ENCODE measurements at places on chromosomes 1 and 21.

- no peak overlapping the region for H3K27ac ChIP-seq
- H3K4me3 ChIP-seq, result no peak overlapping the region
- H3K4me1 ChIP-seq, result peaks cover 43% of the 10 kb centered on the region
- H3K27me3 ChIP-seq, result peaks cover 25% of the 10 kb centered on the region
- peaks cover 11% of the 10 kb centered on the region for H3K36me3 ChIP-seq
Measured at GRCh38 chr1:93605812-93606512, 75.7 kb downstream of the BCAR3 start.

DNA sequence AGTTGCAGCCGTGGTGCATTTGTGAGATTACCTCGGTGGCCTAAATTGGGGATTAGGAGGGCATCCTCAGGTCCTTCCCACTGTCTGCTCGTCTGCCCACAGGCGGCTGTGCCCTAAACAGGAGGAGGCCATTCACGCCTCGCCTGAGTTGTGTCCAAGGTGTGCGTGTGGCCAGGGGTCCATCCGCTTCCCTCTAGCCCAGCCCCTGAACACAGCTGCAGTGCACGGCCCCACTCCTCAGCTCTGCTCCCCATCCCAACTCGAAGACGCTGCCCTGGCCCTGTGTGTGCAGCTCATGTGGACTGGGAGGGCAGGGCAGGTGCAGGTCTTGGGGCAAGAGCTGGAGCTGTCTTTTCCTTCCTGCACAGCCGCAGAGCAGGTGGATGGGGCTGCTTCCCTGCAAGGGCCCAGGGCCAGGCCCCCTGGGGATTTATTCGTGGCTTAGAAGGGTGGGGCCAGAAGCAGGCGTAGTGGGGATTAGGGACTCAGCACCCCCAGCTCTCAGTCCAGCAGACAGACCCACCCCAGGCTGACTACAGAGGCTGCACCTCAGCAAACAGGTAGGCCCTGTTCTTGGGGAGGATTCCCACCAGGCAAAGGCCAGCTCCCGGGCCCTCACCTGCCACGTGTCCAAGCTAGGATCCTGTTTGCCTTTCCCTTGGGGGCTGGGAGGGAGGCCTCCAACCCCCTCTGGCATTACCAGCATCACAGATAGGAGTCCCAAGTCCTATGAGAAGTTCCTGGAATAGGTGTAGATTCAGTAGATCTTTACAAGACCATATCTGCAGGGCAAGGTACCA, 4.3 kb downstream of the GUK1 start:
- H3K4me3 ChIP-seq, result no peak overlapping the region
- DNase-seq, result no peak
- H3K36me3 ChIP-seq, result peaks cover 29% of the 10 kb centered on the region
- H3K4me1 ChIP-seq, result peaks cover 14% of the 10 kb centered on the region
- H3K27ac ChIP-seq, result no peak overlapping the region

DNA sequence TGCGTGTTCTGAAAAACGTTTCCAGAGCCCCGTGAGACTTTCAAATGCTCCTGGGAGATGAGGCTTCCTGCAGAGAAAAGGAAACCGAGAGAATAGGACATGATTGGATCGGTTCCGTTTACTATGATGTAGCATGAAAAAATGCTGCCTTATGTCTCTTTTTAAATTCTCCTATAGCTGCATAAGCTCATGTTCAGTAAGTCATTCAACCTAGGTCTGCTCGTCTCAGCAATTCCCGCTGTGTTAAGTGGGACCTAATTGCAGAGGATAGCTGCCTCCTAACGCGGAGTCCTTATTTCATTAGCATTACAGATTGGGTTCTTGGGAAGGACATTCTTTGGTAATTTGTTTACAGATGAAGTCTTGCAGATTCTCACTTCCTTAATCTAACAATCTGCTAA, 165.3 kb downstream of the GALNT2 start:
- peaks cover 19% of the 10 kb centered on the region for H3K4me1 ChIP-seq
- H3K36me3 ChIP-seq, result peaks cover 11% of the 10 kb centered on the region
- H3K4me3 ChIP-seq, result no peak overlapping the region
- DNase-seq, result no peak

DNA sequence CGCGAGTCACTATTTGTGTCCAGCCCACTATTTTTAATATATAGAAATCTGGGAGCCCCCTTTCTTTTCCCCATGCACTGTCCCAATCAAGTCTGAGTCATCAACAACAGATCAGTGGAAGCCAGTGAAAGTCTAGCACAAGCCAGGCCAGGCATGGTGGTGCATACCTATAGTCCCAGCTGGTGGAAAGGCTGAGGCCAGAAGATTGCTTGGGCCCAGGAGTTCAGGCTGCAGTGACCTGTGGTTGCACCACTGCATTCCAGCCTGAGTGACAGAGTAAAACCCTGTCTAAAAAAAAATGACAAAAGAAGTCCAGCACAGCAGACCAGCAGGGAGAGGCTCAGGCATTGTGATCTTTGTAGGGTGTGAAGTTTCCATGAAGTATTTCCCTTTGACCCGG, 9.0 kb upstream of the RPL5 start:
- no peak overlapping the region for H3K27ac ChIP-seq
- H3K4me3 ChIP-seq, result no peak overlapping the region
- peaks cover 19% of the 10 kb centered on the region for H3K27me3 ChIP-seq
- no peaks in the 10 kb centered on the region for H3K36me3 ChIP-seq

DNA sequence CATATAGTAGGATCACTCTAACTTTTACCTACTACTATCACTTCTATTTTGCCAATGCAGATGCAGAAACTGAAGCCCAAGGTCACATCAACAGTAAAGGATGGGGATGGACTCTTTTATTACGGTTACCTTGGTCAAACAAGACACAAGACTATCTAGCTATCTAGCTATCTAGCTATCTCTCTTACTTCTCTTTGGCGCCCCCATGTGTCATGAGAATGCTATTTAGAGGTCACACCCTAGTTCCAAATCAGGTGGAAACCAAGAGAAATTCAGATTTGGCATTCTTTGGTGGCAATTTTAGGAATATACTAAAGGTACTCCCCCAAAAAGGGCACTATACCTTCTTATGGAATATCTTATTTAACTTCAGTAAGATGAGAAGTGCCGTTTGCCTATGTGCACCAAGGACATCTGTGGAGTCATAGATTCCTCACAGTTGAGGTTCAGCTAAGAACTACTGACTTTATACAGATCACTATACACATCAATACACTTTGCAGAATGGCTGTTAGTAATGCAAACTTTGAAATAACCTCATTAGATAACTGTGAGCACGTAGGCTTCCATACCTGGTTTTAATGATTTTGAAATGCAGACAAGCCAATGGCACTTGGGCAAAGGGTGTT, 6.7 kb downstream of the ZNF648 start:
- H3K27ac ChIP-seq, result no peak overlapping the region
- peaks cover 26% of the 10 kb centered on the region for H3K4me1 ChIP-seq
- peaks cover 24% of the 10 kb centered on the region for H3K27me3 ChIP-seq
- no peak overlapping the region for H3K4me3 ChIP-seq
- H3K36me3 ChIP-seq, result no peaks in the 10 kb centered on the region
- peak; percentile 30 for DNase-seq

GRCh38 chr1:98369463-98369862, 292.1 kb upstream of the SNX7 start:
- no peak for DNase-seq
- no peaks in the 10 kb centered on the region for H3K36me3 ChIP-seq
- H3K4me1 ChIP-seq, result peaks cover 7% of the 10 kb centered on the region
- H3K4me3 ChIP-seq, result no peak overlapping the region

- H3K4me1 ChIP-seq, result no peaks in the 10 kb centered on the region
- H3K4me3 ChIP-seq, result no peak overlapping the region
- H3K27ac ChIP-seq, result no peak overlapping the region
- H3K27me3 ChIP-seq, result peaks cover 36% of the 10 kb centered on the region
Measured at GRCh38 chr1:162139211-162139610, 69.7 kb downstream of the NOS1AP start.

GRCh38 chr1:22444856-22445255, 6.8 kb upstream of the ZBTB40 start:
- H3K4me1 ChIP-seq, result no peaks in the 10 kb centered on the region
- no peak for DNase-seq
- no peak overlapping the region for H3K27ac ChIP-seq
- H3K4me3 ChIP-seq, result no peak overlapping the region

DNA sequence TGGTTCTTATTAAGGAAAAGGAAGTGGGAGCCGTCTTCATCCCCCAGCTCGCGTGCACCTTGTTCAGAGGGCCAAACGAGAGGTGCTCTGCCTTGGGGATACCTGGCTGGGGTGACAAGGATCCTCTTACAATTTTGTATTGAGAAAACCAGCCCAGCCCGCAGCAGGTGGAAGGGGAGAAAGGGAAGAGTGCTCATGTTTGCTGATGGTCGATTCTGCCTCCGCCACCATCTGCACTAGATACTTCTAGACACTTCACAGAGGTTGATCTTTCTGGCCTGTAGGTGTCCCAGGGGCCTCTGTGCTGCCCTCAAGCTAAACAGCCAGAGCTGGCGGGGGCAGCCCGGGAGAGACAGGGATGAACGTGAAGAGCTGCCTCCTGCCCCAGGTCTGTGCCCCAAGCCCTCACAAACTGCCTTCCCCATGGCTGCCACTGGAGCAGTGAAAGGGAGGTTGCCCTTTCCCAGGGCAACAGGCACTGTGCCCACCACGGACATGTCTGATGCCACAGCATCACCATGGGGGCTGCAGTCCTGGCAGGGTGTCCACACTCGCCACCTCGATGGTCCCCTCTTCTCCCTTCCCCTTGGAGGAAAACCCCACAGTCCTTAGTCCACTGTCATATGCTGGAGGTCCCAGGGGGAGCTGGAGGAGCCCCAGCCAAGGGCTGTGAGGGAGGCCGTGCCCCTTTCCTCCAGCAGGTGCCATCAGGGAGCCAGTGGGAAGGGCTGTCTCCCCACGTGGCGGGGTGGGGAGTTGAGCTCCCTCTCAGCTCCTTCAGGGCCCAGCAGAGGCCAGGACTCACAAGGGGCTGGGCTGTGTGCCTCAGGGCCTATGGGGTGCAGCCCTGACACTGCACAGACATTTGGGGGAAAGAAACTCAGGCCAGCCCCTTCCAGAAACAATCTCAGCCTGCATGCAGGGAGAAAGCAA, 8.1 kb downstream of the ADPRS start:
- H3K4me1 ChIP-seq, result peaks cover 3% of the 10 kb centered on the region
- H3K36me3 ChIP-seq, result peaks cover 32% of the 10 kb centered on the region
- DNase-seq, result no peak
- no peak overlapping the region for H3K4me3 ChIP-seq
- H3K27me3 ChIP-seq, result no peaks in the 10 kb centered on the region

GRCh38 chr1:50979937-50980336, 9.9 kb downstream of the CDKN2C start:
- H3K27me3 ChIP-seq, result peaks cover 60% of the 10 kb centered on the region

- peak overlapping the region; percentile 83 for H3K27ac ChIP-seq
- no peaks in the 10 kb centered on the region for H3K27me3 ChIP-seq
- no peak overlapping the region for H3K4me3 ChIP-seq
Measured at GRCh38 chr1:214452152-214452784, 99.1 kb downstream of the PTPN14 start.

DNA sequence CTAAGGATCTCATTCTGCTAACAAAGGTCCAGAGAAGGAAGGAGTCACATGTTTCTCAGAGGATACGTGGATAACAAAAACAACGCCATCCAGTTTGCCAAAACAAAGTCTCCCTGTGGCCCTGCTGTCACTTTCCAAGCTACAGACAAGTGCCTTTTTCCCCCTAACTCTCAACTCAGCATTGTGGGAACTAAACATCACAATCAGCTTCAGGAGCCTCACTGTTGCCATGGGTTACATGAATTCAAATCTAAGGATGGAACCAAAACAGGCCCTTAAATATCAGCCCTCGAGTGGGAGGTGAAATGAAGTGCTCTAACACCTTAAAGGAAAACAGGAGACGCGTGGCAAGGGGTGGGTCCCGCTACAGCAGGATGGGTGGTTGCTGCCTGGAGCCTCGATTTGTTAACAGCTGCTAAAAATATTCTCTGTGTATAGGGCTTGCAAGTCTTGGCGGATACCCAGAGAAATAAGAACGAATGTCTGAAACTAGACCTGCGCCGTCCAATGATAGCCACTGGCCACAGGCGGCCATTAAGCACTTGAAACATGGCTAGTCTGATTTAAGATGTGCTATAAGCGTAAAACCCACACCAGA, 66.4 kb upstream of the SOD1 start:
- no peak overlapping the region for H3K27ac ChIP-seq
- no peaks in the 10 kb centered on the region for H3K4me1 ChIP-seq
- no peak overlapping the region for H3K4me3 ChIP-seq
- no peak for DNase-seq
- peaks cover 4% of the 10 kb centered on the region for H3K27me3 ChIP-seq

DNA sequence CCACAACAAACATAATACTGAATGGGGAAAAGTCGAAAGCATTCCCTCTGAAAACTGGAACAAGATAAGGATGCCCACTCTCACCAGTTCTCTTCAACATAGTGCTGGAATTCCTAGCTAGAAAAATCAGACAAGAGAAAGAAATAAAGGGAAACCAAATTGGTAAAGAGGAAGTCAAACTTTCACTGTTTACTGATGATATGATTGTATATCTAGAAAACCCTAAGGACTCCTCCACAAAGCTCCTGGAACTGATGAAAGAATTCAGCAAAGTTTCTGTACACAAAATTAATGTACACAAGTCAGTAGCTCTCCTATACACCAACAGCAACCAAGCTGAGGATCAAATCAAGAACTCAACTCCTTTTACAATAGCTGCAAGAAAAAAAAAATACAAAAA, 6.9 kb upstream of the F13B start:
- DNase-seq, result no peak
- H3K36me3 ChIP-seq, result no peaks in the 10 kb centered on the region
- H3K27me3 ChIP-seq, result peaks cover 13% of the 10 kb centered on the region
- no peaks in the 10 kb centered on the region for H3K4me1 ChIP-seq

DNA sequence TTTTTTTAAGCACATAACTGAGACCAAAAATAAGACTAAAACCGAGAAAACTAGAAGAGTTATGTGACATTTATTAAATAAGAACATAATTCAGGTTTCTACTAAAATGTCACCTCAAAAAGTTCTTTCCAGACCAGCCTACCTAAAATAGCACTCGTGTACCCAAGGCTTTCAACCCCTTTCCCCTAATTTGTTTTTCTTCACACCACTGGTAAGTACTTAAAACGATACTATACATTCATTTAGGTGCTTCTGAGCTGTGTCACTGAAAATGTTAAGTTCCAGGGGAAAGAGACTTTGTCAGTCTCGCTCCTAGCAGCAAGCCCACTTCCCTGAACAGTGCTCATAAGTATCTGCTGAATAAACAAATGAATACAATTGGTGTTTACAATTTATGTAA, 6.8 kb downstream of the RRAGC start:
- peaks cover 47% of the 10 kb centered on the region for H3K36me3 ChIP-seq
- peak overlapping the region; percentile 18 for H3K27ac ChIP-seq
- H3K4me3 ChIP-seq, result no peak overlapping the region
- peaks cover 13% of the 10 kb centered on the region for H3K4me1 ChIP-seq
- no peak for DNase-seq
